Right lobe of liver (tissue), 6 donors: ENCODE measurements at places on chromosomes 4 and X. TPM values are rescaled to one million over a fixed set of nuclear protein-coding genes. Genes with fewer than 3 reads are reported as not detected.

Gene AR
- total RNA-seq = 67.8 TPM

Gene TBC1D9
- total RNA-seq = 7.9 TPM

- no peaks in the 10 kb centered on the region for H3K27me3 ChIP-seq
- H3K27ac ChIP-seq = no peak overlapping the region
- DNase-seq = no peak
- no peaks in the 10 kb centered on the region for H3K4me1 ChIP-seq
- H3K36me3 ChIP-seq = no peaks in the 10 kb centered on the region
- H3K4me3 ChIP-seq = no peak overlapping the region
Measured at GRCh38 chr4:170134821-170135220, 45.1 kb upstream of the AADAT start.

DNA sequence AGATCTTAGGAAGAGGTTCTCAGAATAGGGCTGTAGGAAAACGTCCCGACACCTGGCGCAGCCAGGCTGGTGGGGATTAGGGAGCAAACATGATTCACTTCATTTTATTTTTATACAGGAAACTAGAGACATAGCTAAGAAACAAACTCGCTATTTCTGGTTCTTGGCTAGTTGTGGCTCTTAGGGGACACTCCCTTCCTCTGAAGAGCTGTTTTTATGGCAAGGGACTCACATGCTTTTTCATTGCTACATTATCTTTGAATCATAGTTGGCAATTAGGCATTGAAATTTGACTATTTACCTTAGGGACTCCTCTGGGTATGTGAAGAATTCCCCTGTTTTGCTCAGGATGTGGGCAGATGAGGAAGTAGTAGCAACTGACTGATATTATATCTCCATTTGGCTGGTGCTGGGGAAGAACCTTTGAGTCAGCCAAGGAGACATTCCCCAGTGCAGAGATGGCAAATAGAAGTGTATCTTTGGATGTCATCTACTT is 174.5 kb downstream of the SMIM20 start:
- no peak for DNase-seq
- H3K4me3 ChIP-seq = no peak overlapping the region
- no peaks in the 10 kb centered on the region for H3K27me3 ChIP-seq
- no peak overlapping the region for H3K27ac ChIP-seq
- H3K36me3 ChIP-seq = no peaks in the 10 kb centered on the region

DNA sequence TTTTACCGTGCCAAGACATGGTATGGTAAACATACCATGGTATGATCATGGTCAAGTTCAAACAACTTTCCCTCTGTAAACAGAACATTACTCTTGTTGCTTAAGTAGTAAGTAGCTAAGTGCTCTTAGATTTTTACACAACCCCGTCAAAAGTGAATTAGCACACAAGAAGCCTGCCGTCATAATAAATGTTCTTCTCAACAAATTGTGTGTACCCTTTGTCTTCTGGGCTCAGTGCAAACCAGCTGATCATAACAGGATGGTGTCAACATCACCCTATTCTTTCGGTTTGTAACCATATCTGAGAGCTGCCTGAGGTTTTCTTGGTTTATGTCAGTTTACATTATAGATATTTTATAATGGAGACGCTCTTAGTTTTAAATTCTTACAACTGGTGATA is 28.8 kb downstream of the MSL3 start:
- no peak overlapping the region for H3K27ac ChIP-seq
- no peaks in the 10 kb centered on the region for H3K36me3 ChIP-seq
- no peaks in the 10 kb centered on the region for H3K4me1 ChIP-seq
- DNase-seq = no peak
- no peaks in the 10 kb centered on the region for H3K27me3 ChIP-seq
- no peak overlapping the region for H3K4me3 ChIP-seq

- H3K4me1 ChIP-seq = no peaks in the 10 kb centered on the region
- DNase-seq = no peak
- no peaks in the 10 kb centered on the region for H3K27me3 ChIP-seq
- no peak overlapping the region for H3K4me3 ChIP-seq
- H3K27ac ChIP-seq = no peak overlapping the region
Measured at GRCh38 chrX:18291006-18291545, 63.4 kb downstream of the SCML2 start.
